Activated CD4-positive, alpha-beta T cell treated with anti-CD3 and anti-CD28 coated beads, Interleukin-2, amount 10 ng/mL, durations not matched to agents 7 days and 5 days (primary cell): ENCODE measurements at places on chromosomes 11 and 22.

DNA sequence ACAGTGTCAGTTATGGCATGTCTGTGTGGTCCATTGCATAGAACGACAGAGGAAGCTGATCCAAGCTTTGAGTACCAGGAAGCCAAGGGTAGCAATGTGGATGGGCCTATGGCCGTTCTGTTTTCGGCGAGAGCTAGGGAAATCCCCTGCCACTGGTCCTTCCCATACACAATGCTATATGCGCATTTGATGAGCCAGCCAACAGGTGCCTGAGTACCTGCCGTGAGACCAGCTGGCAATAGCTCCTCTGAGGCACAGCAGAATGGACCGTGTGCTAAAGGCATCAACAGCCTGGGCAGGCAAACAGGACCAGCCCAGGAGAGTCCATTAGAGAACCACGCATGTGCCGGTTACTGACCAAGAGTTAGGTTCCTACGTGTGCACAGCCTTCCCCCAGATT is 753.0 kb downstream of the NTM start:
- H3K36me3 ChIP-seq, result no peaks in the 10 kb centered on the region
- no peaks in the 10 kb centered on the region for H3K4me1 ChIP-seq
- H3K27me3 ChIP-seq, result no peaks in the 10 kb centered on the region
- H3K4me3 ChIP-seq, result no peak overlapping the region
- H3K27ac ChIP-seq, result no peak overlapping the region

- H3K4me1 ChIP-seq, result no peaks in the 10 kb centered on the region
- H3K4me3 ChIP-seq, result no peak overlapping the region
- no peak for DNase-seq
- no peaks in the 10 kb centered on the region for H3K27me3 ChIP-seq
- H3K27ac ChIP-seq, result no peak overlapping the region
- no peaks in the 10 kb centered on the region for H3K36me3 ChIP-seq
Measured at GRCh38 chr11:113417428-113417827, 29.8 kb downstream of the ANKK1 start.

DNA sequence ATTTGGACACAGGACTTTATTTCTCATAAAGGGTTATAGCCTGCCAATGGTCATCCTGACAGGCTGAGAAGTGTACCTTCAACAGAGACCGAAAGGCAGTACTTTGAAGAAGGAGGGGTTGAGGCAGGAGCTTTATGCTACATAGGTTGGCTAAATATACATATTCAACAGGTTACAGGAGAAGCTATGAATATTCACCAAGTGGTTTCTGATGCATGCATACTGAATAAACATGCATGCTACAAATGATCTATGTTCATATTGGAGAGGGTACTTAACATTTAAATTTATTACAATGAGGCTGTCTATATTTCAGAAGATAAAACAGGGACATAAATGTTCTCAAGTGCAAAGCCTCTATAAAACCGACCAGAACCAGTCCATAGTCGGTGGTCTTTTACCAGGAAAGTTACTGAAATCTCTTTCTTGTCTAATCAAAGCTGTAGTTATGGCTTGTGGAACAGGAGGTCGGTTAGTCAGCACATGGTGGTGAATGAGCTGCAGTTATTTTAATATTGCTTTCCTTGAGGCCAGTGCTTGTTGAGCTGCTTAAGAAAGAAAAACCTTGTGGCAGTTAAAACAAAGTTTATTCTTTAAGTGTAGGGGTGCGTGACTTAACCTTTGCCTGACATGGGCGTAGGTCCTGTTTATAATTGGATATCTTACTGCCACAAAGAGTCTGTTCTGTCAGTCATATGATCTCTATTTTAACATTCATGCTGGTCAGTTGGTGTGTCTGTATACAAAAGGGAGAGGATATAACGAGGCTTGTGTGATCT is 19.5 kb downstream of the CNTF start:
- no peak for DNase-seq
- no peaks in the 10 kb centered on the region for H3K27me3 ChIP-seq
- H3K4me1 ChIP-seq, result peaks cover 14% of the 10 kb centered on the region
- no peak overlapping the region for H3K27ac ChIP-seq
- no peak overlapping the region for H3K4me3 ChIP-seq
- peaks cover 3% of the 10 kb centered on the region for H3K36me3 ChIP-seq

DNA sequence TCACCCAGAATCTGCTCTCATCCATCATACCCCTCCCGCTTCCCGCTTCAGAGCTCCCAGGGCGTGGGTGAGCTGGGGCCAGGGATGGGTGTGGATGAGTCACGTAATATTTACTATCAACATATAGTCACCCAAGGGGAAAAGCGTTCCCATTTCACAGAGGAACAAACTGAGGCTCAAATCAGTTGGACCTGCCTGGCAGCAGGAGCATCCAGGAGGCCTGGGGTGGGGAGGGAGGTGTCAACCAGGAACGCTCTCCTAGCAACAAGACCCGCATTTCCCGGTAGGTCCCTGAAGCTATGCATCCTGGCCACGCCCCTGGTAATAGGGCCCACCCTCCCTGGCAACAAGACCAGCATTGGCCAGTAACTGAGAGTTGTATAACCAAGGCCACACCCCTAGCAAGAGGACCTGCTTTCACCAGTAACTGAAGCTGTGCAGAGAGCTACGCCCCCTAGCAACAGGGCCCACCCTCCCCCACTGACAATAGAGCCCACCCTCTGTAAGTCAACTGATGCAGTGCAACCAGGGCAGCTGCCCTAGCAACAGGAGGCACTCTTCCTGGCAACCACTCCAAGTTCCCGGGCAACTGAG is 32.7 kb upstream of the TXNRD2 start:
- H3K27ac ChIP-seq, result no peak overlapping the region
- H3K4me1 ChIP-seq, result peaks cover 17% of the 10 kb centered on the region
- no peaks in the 10 kb centered on the region for H3K27me3 ChIP-seq
- no peak overlapping the region for H3K4me3 ChIP-seq

- H3K4me1 ChIP-seq, result peaks cover 7% of the 10 kb centered on the region
- H3K27ac ChIP-seq, result no peak overlapping the region
- no peak for DNase-seq
- peaks cover 2% of the 10 kb centered on the region for H3K27me3 ChIP-seq
Measured at GRCh38 chr22:19566279-19567156, 42.3 kb upstream of the CLDN5 start.

DNA sequence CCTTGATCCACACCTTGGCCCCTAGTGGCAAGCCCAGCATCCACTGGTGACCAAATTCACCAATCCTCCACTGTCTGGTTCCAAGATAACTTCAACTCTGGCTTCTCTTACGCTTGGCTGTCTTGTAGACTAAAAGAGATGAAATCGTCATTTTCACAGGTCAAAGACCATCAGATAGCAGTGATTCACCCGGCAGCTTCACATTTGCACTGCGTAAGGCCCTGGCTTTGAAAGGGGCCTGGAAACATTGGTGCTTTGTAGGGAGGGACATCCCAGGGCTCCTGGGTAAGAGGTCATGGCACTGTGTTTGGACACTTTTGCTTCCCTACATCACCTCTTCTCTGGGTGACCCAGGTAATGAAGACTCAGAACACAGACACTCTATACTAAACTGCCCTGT is 30.1 kb upstream of the FADD start:
- no peaks in the 10 kb centered on the region for H3K36me3 ChIP-seq
- no peak for DNase-seq
- H3K27ac ChIP-seq, result no peak overlapping the region

DNA sequence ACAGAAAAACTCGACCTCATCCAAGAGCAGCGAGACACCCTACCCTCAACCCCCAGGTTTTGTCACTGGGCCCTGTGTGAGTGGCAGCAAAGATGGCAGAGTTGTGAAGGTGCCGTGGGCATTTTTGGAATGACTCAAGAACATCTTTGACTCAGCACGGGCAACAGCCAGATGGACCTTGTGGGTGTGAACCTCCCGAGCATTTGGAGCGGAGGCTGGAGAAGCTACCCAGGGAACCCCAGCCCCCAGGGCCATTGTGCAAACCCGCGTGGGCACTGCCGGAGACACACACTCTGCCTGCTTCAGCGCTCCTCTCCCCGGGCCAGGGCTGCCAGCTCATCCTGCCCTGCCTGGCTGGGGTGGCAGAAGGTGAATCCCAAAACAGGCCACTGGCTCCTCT is 66.1 kb downstream of the PANX1 start:
- H3K36me3 ChIP-seq, result no peaks in the 10 kb centered on the region
- no peaks in the 10 kb centered on the region for H3K27me3 ChIP-seq
- H3K27ac ChIP-seq, result no peak overlapping the region

- no peak overlapping the region for H3K4me3 ChIP-seq
- no peaks in the 10 kb centered on the region for H3K27me3 ChIP-seq
- no peak for DNase-seq
Measured at GRCh38 chr11:114169321-114169749, 109.8 kb downstream of the ZBTB16 start.

- no peak overlapping the region for H3K27ac ChIP-seq
- H3K4me3 ChIP-seq, result no peak overlapping the region
- H3K4me1 ChIP-seq, result peaks cover 6% of the 10 kb centered on the region
Measured at GRCh38 chr11:46050662-46051061, 70.6 kb downstream of the PHF21A start.

- H3K27ac ChIP-seq, result peak overlapping the region; percentile 96
- H3K27me3 ChIP-seq, result no peaks in the 10 kb centered on the region
- peaks cover 13% of the 10 kb centered on the region for H3K36me3 ChIP-seq
Measured at GRCh38 chr22:37633089-37633624, 6.3 kb upstream of the SH3BP1 start.

DNA sequence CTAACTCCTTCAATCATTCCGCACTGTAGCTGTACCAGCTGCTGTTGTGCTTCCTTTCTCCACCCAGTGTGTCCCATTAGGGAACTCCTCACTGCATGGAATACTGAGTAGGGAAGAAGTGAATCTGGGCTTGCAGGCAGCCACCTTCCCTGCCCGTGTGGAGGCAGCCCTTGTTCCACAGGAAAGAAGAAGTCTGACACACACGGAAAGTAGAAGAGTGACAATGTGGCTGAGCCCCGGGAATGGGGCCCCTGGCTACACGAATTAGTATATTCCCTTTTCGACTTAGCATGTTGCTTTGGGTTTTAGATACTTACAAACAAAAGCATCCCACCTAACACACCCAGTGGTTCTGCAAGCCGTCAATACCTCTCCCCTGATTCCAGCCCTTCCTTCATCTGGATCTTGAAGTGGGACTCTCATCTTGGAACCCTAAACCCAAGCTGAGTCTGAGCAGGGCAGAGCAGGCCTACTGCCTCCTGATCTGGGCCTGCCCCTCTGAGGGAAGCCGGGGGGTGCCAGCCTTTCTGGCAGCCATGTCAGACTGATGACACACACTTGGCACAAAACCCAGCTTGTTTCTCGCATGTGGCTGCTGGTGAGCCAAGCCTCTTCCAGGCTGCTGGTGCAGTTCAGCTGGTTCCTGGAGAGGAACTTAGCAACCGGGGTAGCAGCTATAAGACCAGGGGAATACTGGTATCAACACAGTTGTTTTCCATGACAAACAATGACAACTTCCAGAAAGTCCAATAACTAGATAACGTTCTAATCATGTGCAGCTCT is 71.6 kb downstream of the C11orf58 start:
- H3K4me1 ChIP-seq, result peaks cover 3% of the 10 kb centered on the region
- DNase-seq, result no peak
- no peak overlapping the region for H3K27ac ChIP-seq
- no peaks in the 10 kb centered on the region for H3K36me3 ChIP-seq

- no peak overlapping the region for H3K4me3 ChIP-seq
- no peak overlapping the region for H3K27ac ChIP-seq
- no peak for DNase-seq
- no peaks in the 10 kb centered on the region for H3K36me3 ChIP-seq
- H3K27me3 ChIP-seq, result peaks cover 18% of the 10 kb centered on the region
Measured at GRCh38 chr11:13149991-13150390, 127.6 kb upstream of the BMAL1 start.

- peak overlapping the region; percentile 98 for H3K4me3 ChIP-seq
- no peak for DNase-seq
- H3K36me3 ChIP-seq, result peaks cover 19% of the 10 kb centered on the region
- no peaks in the 10 kb centered on the region for H3K27me3 ChIP-seq
- H3K4me1 ChIP-seq, result peaks cover 26% of the 10 kb centered on the region
- H3K27ac ChIP-seq, result peak overlapping the region; percentile 96
Measured at GRCh38 chr11:86069408-86070101, 671 bp upstream of the PICALM start.

GRCh38 chr11:2664376-2664775 is 35.4 kb downstream of the KCNQ1OT1 start:
- H3K27me3 ChIP-seq, result no peaks in the 10 kb centered on the region
- no peak overlapping the region for H3K27ac ChIP-seq
- no peak for DNase-seq
- H3K36me3 ChIP-seq, result peaks cover 20% of the 10 kb centered on the region
- H3K4me3 ChIP-seq, result no peak overlapping the region

DNA sequence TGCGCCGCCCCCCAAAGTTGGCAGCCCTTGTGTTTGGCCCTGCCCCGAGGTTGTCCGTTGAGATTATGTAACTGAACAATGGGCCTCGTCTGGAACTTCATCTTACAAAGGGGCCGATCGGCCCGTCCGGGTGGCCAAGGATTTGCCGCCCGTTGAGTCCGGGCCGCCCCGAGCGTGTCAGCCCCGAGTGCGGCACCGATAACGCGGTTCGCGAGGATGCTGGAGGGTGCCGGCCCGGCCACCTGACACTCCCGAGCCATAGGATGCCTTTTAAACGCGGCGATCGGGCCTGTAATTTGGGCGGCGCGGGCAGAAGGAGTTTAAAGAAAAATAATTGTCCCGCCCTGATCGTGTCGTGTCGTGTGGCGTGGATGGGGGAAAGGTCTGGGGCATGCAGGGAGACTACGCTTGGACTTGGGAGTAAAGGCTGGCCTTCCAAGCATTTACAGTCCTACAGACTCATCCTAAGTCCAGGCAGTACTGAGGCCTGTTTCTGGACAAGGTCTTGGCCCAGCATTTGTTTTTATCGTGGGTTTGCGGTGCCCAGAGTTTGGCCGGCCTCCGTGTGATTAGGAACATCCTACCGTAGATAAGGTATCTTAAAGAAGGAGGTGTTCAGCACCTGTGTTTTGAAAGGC is 1.3 kb downstream of the WEE1 start:
- H3K4me3 ChIP-seq, result peak overlapping the region; percentile 92
- H3K27me3 ChIP-seq, result peaks cover 3% of the 10 kb centered on the region
- H3K4me1 ChIP-seq, result peaks cover 51% of the 10 kb centered on the region
- peak; percentile 22 for DNase-seq

GRCh38 chr11:2302306-2302895 is 588 bp downstream of the TSPAN32 start:
- peak; percentile 45 for DNase-seq
- peaks cover 40% of the 10 kb centered on the region for H3K36me3 ChIP-seq
- no peaks in the 10 kb centered on the region for H3K27me3 ChIP-seq
- peak overlapping the region; percentile 96 for H3K4me3 ChIP-seq
- peak overlapping the region; percentile 95 for H3K27ac ChIP-seq
- peaks cover 61% of the 10 kb centered on the region for H3K4me1 ChIP-seq

DNA sequence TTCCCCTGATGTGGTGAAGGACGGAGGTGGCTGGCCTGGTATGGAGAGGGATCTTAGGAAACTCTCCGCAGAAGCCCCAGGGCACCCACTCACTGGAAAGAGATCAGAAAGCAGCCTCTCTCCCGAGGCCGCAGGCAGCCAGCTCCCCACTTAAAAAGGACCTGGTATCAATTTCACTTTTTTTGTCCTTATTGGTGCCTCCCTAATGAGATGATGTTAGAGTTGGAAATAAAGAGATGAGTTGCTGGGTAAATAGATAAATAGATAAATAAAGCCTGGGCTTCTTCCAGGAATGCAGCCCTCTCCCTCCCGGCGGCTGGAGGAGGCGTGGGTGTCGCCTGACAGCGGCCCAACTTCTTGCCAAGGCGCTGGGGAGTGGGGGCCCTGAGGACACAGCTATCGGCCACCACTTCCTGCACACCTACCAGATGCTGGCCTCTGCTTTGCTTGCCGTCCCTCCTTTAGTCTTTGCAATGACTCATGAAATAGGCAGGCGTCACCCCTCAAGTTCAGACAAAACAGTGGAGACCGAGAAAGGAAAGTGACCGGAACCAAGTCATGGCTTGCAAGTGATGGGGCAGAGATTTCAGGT is 42.9 kb downstream of the LINC01488 start:
- H3K27me3 ChIP-seq, result peaks cover 3% of the 10 kb centered on the region
- no peaks in the 10 kb centered on the region for H3K36me3 ChIP-seq
- H3K27ac ChIP-seq, result no peak overlapping the region
- no peaks in the 10 kb centered on the region for H3K4me1 ChIP-seq
- no peak overlapping the region for H3K4me3 ChIP-seq
